ENCODE measurements at places on chromosomes 7 and 10.

- DNase-seq = no peak
These were observed 48.4 kb downstream of the SEPTIN7 start for GRCh38 chr7:35849158-35849831.

DNA sequence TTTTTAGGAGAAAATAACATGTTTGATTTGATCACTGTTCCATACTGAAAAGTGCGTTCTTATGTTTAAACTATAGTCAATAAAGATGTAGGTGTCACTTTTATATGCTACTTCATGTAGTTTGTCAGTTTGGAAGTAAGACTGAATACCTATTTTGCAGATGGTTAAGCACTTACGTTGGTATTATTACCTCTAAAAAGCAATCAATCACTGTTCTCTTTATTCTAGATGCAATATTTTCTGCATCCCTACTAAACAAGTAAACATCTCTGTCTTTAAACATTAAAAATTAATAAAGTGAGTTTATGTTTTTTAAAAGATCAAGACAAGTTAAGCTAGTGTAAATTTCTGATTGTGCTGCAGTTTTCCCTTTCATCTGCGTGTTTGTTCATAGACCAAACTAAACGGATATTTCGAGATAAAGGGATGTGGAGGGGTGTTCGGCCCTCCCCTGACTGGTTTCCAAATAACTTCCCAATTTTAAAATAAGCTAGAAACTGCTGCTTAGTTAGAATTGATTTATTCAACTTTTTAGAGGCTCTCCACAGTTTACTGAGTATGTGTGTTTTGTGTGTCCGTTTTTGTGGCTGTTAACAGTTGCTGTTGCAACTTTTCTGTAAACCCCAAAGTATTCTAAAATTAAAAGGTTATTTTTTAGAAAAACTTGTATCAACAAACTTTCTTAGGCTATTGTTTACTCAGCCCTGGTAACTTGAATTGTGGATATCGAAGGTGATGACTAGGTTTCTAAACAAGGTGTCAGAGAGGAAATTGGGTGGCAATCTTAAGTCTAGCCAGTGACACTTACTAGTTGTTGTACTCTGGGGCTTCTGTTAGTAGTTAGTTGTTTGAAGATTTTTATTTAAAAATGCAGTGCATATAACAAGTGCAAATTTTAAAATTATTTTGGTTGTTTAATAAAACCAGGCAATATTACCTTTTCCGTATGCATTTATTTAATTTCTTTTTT, 974 bp downstream of the KIF11 start:
- DNase-seq = no peak

- no peak for DNase-seq
These were observed 60.5 kb downstream of the UNCX start for GRCh38 chr7:1292972-1293830.

DNA sequence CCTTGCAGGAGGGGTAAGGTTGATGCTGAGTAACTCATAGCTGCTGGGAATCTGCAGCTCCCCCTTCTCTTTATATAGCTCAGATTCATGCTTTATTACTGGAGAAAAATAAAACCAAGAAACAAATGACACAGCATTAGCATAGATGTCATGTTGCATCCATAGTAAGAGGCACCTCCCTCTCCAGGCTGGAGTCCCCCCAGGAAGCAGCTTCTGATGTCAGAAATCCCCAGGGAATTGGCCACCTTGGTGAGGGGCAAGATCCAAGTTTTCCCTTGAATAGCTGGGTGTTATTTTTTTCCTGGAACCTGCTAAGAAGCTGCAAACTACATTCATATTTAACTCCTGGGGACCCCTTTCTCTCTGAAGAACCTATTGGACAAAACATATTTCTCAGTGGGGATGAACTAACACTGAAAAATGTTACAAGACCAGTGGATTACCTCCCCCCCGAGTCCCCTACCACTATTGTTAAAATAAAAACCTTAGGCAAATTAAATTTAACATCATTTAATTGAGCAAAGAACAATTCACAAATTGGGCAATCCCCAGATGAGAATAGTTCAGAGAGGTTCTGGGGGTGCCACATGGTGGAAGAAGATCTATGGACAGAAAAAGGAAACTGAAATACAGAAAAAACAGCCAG, 163.7 kb upstream of the NAMPT start:
- DNase-seq = no peak

GRCh38 chr7:44368885-44369284, 43.5 kb upstream of the CAMK2B start:
- DNase-seq = no peak

DNA sequence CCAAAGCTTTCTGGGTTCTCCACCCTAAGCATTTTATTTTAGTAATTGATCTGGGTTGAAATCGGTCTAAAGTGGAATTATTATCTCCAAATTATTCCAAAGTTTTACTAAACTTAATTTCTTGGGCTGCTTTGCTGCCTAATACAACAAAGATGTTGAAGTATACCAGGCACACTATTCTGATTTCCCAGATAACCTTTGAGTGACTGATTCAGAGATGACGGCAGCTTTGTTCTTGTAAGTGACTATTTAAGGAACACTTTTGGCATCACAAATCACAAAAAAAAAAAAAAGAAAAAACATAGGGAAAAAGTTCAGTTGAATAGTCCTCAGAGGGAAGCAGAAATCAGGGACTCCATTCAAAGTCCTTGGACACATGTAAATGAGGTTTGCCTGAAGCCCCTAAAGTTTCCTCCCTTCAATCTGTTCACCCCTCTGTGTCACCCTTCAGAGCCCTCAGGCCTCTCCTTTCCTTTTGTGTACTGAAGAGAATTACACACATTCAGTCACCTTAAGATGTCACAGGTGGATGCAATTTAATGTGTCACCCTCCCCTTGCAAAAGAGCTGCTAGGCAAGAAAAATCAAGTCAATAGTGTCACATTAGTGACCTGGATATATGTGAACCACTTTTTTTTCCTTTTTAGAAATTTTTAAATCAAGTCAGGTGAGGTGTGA, 81.5 kb downstream of the RTKN2 start:
- no peak for DNase-seq

DNA sequence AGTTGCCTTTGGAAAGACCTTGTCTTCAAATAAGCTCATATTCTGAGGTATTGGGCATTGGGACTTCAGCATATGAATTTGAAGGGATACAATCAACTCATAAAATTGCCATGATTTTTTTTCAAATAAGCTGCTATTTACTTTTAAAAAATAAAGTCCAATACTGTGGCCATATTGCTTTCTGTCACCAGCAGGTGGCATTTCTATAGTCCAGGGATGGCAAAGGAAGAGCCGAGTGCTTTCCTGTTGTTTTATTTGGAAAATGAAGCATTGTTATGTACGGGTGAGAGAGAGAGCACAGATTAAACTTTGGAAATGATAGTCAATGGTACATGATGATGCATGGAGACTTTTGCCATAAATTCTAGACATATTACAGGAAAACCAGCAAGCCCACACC, 104.1 kb upstream of the DPP6 start:
- DNase-seq = no peak

DNA sequence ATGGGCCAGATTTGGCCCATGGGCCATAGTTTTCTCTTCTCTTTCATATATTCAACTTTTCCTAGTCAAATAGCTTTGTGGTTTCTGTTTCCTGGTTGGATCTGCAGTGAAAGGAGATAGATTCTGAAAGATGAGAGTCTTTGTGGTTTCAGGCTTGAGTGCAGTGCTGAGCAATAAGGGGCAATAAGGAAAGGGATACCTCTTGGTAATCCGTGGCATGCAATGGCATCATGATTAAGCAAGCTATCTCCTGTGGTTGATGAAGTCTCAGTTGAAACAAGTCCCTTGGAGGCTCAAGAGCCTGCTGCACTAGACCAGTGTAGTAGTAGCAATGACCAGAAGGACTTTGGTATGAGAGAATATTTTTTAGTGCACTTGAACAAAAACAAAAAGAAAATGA, 187.7 kb upstream of the CNTNAP2 start:
- DNase-seq = no peak

DNA sequence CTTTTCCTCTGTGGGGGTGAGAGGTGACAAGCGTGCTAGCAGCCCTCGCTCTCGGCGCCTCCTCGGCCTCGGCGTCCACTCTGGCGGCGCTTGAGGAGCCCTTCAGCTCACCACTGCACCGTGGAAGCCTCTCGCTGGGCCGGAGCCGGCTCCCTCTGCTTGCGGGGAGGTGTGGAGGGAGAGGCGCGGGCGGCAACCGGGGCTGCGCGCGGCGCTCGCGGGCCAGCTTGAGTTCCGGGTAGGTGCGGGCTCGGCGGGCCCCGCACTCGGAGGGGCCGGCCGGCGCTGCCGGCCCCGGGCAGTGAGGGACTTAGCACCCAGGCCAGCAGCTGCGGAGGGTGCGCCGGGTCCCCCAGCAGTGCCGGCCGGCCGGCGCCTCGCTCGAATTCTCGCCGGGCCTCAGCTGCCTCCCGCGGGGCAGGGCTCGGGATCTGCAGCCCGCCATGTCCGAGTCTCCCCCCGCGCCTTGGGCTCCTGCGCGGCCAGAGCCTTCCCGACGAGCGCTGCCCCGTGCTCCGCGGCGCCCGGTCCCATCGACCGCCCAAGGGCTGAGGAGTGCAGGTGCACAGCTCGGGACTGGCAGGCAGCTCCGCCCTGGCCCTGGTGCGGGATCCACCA, 352.8 kb upstream of the PODXL start:
- no peak for DNase-seq

DNA sequence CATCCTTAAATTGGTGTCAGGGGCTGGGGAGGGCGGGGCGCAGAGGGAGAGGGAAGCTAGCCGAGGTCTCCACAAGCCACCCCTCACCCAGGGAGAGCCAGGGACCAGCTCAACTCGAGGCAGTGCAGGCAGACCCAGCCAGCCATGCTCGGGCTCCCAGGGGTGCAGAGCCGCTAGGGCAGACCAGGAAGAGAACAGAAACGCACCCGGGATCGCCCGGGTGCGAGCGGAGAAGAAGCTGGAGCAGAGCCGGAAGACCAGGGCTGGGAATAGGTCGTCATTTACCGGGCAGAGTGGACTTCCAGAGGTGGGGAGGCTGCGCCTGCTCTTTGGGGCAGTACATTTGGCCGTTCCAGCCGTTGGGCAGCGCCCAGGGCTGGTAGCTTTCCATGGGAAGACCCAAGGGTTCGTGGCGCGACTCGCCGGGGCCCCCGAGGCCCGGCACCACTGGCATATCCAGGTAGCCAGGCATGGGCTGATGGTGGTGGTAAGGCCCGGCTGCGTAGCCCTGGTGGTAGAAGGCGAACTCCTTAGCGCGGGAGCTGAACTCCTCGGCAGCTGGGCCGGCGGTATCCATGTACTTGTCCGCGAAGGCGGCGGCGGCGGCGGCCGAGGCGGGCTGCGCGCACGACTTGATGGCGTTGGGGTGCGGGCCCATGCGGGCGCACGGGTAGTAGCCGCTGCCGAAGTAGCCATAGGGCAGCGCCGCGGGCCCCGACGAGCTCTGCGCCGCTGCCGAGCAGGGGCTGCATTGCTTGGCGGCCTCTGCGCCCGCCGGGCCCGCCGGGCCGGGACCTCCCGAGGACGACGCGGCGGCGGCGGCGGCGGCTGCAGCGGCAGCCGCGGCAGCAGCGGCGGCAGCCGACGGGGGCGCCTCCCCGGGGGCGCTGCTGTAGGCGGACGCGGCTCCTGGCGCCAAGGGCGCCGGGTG, 755 bp downstream of the HOXA13 start:
- no peak for DNase-seq

DNA sequence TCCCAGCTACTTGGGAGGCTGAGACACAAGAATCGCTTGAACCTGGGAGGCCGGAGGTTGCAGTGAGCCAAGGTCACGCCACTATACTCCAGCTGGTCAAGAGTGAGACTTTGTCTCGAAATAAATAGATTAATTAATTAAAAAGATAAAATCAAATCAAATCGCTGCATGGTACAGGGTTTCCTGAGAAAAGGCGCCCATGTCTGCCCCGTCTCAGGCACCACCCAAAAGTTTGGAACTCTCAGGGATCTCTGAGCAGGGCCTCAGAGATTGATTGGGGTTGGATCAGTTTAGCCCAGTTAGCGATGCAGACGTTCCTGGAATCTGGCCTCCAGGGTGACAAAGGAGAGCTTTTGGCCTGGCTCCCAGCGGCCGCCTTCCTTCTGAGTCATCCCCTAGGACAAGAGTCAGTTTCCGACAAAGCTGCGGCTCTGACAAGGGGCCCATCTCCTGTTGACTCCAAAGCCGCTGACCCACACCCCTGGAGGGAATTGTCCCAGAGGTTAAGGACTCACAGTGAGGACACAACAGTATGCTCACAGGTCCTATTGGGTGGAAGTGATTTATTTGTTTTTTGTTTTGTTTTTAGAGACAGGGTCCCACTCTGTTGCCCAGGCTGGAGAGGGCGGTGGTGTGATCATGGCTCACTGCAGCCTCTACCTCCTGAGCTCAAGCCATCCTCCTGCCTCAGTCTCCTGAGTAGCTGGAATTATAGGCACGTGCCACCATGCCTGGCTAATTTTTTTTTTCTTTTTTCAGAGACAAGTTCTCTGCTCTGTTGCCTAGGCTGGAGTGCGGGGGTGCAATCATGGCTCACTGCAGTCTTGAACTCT, 6.8 kb downstream of the ORAI2 start:
- no peak for DNase-seq

GRCh38 chr10:59175538-59176240, 754 bp upstream of the PHYHIPL start:
- DNase-seq = no peak

GRCh38 chr7:101744588-101744987, 72.8 kb upstream of the CUX1 start:
- no peak for DNase-seq

- no peak for DNase-seq
These were observed 3.9 kb downstream of the ADCY1 start for GRCh38 chr7:45578022-45578421.

DNA sequence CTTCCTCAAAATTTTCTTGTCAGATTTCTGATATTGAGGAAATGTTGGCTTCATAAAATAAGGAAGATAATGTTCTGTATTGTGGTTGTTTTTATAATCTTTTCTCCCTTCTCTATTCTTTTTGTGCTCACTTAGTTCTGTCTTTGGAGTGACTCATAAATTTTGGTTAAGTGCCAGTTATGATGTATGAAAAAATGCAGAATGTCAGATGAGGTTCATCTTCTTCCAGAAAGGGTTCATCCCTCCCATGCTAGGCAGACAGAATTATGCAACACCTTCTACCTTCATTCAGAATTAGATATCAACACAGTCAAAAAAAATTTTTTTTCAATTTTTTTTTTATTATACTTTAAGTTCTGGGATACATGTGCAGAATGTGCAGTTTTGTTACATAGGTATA, 36.6 kb upstream of the CYP2C19 start:
- DNase-seq = no peak

Measured in activated naive CD8-positive, alpha-beta T cell treated with anti-CD3 and anti-CD28 coated beads for 36 hours (primary cell).